ENCODE measurements at places on chromosomes 3 and 15.

DNA sequence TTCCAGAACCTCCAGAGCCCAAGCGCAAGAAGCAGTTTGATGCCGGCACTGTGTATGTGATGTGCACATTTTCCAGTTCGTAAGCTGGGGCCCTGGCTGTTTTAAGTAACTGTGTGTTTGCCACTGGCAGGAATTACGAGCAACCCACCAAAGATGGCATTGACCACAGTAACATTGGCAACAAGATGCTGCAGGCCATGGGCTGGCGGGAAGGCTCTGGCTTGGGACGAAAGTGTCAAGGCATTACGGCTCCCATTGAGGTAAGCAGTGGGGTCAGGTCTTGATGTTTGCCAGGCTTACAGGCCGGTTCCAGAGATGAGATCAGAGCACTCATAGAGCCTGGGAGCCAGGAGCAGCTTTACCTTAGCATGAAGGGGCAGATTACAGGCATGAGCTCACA is 28.4 kb downstream of the RBM5 start:
- no peak for DNase-seq

DNA sequence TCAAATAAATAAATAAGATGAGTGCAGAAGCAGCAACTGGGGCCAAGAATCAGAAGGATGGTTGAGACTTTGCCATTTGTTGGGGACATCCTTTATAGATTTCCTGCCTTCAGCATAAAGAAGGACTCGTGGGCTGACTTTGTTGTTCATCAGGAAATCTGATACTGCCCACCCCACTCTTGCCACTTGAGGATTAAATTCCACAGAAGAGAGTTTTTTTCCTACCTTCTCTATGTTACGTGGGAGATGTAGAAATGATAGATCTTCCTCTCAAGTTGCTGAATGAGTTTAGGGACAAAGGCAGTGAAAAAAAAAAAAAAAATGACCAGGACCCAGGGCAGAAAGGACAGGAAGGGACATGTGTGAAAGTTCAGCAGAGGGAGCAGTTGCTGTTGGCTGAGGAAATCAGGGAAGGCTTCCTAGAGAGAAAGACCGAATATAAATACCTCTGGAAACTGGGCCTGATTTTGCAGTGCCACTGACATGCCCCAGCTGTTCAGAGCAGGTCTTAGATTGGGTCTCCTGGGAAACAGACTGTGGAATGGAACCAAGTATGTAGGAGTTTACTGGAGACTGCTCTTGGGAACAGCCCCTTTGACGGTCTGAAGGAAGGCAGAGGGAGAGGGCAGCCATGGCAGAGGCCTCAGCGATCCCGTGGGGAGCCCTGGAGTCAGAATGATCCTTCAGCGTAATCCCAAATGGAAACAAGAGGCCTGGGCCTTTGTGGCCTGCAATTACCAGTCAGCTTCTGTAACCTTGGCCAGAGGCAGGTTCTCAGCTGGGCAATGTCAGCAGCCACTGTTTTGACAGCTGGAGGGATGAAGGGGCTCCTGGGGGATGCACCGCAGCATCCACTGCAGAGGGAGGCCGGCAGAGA is 50.9 kb downstream of the C3orf20 start:
- no peak for DNase-seq

DNA sequence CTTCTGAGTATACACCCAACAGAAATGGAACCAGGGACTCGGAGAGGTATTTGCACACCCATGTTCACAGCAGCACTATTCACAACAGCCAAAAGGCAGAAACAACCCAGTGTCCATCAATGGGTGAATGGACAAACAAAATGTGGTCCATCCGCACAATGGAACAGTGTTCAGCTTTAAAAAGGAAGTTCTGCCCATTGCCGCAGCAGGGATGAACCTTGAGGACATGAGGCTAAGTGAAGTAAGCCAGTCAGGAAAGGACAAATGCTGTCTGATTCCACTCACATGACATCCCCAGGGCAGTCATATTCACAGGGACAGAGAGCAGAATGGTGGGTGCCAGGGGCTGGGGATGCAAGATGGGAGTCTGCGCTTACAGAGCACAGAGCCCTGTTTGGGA is 7.5 kb downstream of the IQSEC1 start:
- no peak for DNase-seq

DNA sequence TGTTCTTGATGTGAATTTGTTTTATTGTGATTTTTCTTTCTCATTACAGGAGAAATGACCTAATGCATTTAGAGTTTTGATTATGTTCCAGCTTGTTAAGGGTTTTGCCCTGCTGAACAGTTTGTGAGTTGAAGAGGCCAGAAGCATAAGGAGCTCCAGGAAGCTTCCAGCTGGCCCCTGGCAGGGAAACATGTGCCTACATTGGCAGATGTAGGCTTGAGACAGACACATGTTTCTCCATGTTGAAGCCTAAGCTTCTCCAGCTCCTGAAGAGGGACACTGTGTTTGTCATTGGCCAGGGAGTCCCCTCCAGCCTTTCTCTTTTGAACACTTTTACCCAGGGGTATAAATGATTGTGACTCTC is 88.4 kb downstream of the ASB7 start:
- no peak for DNase-seq

- DNase-seq, result no peak
Measured at GRCh38 chr15:84684092-84684491, 26.1 kb upstream of the NMB start.

DNA sequence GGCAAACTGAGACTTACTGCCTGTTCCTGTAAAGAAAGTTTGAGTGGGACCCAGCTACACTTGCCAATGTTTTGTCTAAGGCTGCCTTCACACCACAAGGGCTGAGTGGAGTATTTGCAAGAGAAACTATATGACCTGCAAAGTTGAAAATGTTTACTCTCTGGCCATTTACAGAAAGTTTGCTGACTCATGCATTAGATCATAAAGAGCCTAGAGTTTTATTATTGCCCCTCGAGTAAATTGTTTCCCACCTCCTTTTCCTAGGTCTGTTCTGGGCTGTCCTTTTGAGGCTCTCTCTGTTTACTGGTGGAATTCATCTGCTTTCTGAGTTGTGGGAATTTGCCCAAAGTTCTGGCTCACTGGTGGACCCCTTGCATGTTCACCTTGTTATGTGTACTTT is 6.7 kb upstream of the PROK2 start:
- DNase-seq, result no peak

DNA sequence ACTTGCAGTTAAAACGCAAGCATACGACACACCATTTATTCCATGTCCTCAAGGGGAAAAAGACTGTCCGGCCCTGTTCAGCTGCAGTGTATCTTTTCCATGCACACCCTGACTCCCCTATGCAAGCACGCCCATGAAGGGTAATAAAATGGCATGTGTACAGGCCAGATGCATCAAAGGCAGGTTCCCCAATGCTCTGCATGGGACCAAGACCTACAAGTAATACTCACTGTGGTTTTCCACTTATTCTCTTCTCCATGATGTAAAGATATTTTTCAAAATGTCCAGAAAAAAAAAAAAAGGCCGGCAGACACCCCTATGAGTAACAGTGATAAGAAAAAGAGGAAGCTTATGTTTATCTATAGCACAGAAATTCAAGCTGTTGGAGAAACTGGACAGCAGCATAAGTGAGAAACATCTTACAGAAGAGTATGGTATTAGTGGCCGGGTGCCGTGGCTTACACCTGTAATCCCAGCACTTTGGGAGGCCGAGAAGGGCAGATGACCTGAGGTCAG is 70.8 kb downstream of the MCF2L2 start:
- no peak for DNase-seq

GRCh38 chr15:98802187-98802586 is 153.8 kb downstream of the IGF1R start:
- no peak for DNase-seq

DNA sequence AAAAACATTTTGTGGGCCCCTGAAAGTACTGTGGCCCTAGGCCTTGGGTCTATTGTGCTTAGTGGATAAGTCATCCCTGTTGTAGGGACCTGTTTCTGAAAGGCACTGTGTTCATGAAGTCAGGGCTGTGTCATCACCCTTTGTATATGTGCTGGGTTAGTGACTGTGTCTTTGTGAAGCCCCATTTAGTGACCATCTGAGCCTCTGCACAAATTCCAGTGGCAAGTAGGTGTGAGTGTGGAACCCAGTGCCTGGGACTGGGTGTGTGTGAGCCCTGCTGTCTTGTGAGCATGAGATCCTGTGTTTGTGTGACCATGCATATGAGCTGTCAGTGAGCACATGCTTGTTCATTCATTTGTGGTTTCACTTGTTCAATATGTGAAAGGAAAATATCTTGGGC is 1.2 kb upstream of the HYAL1 start:
- DNase-seq, result no peak

DNA sequence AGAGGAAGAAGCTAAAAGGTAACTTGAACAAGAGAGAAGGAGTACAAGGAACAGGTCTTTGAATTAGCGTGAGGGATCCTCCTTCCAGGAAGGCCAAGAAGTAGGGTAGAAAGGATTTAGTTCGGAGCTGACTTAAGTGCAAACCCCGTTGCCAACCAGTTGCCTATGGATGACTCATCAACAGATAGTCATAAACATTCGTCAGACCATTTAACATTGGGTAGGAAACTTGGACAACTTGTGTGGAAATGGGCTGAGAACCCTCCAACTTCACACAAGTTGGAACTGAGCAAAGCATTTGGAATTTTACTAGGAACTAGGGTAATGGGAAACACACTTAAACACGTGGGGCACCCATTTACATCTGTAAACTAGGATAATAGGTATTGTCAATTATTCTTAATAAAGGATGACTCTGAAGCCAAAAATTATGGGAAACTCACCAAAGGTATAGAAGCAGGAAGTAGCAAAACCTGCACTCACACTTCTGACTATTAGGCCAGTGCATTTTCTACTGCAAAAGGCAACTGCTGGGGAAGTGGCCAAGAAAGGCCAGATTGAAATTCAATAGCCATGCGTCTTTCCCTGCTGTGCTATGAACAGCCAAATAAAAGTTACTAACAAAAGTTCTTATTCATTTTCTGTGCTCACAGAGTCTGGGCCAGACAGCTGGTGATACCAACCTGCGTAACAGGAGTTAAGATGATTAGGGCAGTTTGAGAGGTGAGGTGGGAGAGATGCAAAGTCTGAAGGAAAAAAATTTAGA is 174.5 kb upstream of the TMC3 start:
- DNase-seq, result no peak

GRCh38 chr3:9339761-9340471 is 22.9 kb upstream of the THUMPD3 start:
- no peak for DNase-seq

- no peak for DNase-seq
Measured at GRCh38 chr3:153640689-153641665, 479.0 kb downstream of the RAP2B start.

- no peak for DNase-seq
Measured at GRCh38 chr3:160065786-160066185, 77.2 kb downstream of the IL12A start.

DNA sequence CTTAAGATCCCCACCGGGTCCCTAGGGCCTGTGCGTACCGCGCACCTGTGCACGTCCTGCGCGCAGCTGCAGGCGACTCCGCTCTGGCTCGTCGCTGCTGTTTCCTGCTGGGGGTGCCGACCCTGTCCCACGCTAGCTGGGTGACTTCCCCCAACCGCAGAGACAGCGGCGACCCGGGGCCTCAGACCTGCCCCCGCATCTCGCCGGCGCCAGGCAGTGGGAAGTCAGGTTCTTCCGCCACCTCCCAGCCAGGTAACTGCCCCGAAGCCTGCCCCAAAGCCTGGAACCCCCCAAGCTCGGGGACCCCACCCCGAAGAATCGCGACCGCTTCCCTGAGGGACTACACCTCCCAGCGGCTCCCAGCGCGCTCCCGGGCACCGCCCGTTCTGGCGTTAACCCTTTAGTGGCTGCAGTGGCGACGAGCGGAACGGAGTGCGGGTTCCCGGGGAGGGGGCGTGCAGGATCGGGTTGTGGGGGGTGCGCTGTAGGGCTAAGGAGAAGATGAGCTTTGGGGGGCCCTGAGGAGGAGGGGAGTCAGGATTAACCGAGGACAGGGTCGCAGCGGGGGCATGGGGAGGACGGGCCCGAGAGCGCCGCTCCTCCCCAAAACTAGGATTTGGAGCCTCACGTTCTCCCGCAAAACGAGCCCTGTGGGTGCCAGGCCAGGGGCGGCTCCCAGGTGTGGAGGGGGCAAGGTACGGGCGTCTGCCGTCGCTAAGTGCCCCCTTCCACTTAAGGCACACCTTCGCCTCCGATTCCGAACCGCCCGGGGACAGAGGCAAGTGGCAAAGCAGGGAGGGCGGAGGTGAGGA is 589 bp downstream of the NEIL1 start:
- peak; percentile 56 for DNase-seq
